ENCODE measurements at places on chromosomes 3 and 15.
A peak's percentile ranks its signal among the peaks of the same experiment; 100 is the strongest.

- no peak for DNase-seq
These were observed 198.3 kb downstream of the ADAMTS9 start for GRCh38 chr3:64489361-64490044.

DNA sequence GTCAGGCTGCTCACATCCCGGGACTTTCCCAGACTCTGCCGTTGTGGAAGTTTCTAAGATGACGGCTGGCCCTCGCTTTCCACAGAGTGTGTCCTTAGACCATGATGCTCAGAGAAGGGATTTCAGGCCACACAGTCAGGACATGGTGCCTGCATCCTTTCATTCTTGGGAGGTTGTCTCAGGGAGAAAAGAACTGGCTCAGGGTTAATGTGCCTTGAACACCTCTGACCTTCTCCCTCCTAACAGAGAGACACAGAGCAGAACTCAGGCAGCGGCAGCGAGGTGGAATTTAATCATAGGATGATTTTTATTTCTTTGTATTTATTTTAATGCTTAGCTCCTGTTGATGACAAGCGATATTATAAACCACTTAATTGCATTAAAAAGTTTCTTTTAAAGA, 96.9 kb upstream of the ATP2B2 start:
- DNase-seq = no peak

GRCh38 chr3:107574650-107575049, 51.9 kb downstream of the BBX start:
- peak; percentile 16 for DNase-seq

DNA sequence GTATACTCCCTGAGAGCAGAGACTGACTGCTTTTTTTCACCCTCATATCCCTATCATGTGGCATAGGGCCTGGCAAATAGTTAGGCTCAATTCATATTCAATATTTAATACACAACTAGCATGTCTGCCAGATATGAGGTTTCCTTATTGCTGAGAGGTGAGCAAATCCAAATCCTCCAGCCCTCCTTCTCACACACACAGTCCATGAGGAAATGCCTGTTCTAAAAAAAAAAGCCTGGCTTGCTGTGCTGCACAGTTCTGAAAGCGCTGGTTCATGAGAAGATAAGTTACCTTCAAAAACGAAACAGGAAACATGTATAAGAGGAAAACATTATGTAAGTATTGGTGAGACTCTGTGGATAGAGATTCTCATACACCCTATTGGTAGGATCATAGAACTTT, 15.5 kb upstream of the ACAP2 start:
- no peak for DNase-seq

DNA sequence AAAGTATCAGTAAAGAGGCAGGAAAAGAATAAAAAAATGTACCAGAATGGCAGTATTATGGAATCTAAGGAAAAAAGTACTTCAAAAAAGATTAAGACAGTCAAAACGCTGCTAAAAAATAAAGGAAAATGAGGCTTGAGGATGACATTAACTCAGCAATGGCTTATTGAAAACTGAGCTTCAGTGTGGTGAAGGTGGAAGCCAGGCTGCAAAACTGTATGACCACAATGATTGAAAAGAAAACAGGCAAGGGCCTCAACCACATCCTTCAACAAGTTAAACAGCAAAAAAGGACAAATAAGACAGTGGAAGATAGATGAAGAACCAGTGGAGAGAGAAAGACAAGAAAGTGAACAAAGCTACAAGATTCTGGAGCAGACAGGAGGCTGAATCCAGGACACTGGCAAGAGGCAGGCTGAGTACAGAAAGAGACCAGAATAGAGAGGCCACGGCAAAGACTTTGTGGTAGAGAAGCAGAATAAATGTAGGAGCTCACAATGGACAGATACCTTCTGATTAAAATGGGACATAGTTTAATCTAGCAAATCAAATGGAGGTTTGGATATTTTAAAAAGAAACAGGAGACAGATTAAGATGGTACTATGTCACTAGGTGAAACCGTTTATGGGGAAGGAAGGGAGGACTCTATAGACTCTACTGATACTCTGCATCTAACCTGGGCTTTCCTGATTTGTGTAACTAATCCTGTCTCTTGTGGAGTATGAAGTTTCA, 86.1 kb downstream of the TJP1 start:
- DNase-seq = peak; percentile 12

DNA sequence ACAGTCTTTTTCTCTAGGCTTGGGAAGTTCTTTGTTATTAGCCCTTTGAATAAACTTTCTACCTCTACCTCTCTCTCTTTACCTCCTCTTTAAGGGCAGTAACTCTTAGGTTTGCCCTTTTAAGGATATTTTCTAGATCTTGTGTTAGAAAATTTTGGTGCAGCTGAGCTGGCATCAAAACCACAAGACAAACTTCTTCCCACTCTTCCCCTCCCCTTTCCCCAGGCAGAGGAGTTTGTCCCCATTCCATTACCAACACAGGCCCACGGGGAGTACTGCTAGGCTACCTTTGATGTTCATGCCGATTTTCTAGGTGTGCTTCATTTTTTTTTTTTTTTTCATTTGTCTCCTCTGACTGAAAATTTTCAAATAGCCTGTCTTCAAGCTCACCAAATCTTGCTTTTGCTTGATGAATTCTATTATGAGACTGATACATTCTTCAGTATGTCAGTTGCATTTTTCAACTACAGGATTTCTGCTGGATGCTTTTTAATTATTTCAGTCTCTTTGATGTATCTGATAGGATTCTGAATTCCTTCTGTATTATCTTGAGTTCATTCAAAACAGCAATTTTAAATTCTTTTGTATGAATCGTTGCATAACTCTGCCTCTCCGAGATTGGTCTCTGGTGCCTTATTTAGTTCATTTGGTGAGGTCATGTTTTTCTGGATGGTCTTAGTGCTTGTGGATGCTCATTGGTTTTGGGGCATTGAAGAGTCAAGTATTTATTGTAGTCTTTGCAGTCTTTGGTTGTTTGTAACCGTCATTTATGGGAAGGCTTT, 112.0 kb downstream of the UBE2E2 start:
- DNase-seq = no peak

GRCh38 chr3:128468285-128468790, 1.6 kb upstream of the DNAJB8 start:
- no peak for DNase-seq

DNA sequence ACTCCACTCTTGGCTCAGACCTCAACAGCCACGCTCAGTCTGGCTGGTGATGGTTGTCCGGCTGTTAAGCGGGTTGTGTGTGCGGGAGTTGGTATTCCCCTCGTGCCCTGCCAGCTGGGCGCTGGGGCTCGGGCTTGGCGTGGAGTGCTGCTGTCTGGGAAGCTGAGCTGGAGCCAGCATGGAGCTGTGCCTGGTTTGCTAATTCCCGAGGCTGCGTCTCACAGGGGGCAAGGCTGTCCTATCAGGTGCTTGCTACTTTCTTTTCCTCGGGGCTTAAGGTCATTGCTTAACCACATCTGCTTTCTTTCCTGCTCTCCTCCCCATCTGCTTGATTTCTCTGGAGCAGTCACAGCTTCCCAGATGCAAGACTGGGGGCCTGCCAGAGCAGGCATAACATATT, 29.9 kb downstream of the PDIA5 start:
- no peak for DNase-seq

DNA sequence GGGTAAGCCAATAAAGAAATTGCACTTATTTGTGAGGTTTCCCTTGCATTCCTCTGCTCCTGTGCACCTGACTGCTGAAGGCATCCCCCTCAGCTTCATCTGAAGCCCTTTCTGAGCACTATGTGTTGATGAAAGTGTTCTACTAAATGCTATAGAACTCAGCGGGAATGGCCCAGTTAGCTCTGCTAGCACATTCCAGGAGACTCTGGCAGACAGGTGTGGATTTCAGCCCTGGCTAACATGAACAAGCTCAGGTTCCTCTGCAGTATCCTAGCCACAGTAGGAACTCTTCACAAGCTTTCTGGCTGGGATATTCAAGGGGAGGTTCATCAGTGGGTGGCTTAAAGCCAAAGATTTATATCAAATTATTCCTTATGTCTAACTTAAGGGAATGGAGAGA, 265.5 kb downstream of the RORA start:
- DNase-seq = no peak

DNA sequence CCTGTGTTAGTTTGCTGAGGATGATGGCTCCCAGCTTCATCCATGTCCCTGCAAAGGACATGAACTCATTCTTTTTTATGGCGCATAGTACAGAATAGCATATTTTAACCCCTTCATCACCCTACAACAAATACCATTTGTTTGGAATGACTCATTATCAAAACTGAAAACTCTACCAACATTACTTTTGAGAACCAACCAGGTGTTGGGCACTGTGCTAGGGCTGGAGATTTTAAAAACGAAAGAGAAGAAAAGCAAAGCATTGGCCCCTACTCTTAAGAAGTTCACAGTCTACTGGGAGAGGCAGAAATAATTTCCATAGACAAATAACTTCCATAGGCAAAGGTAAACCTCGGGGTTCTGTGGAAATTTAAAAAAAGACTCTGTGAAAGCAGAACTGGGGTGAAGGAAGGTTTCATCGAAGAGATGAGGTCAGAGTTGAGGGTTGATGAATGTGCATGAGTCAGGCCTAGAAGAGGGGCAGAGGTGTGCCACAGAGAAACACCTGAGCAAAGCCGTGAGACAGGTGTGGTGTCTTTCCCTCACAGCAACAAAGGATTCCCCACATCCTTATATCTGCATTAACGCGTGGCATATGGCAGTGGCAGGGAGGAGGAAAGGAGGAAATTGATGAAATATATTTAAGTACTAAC, 51.0 kb downstream of the MCF2L2 start:
- DNase-seq = peak; percentile 47

Data from activated T-cell treated with anti-CD3 and anti-CD28 coated beads, Interleukin-2, amount 50 U/mL, for 72 hours (primary cell).